ENCODE measurements at places on chromosomes 7 and 10.

DNA sequence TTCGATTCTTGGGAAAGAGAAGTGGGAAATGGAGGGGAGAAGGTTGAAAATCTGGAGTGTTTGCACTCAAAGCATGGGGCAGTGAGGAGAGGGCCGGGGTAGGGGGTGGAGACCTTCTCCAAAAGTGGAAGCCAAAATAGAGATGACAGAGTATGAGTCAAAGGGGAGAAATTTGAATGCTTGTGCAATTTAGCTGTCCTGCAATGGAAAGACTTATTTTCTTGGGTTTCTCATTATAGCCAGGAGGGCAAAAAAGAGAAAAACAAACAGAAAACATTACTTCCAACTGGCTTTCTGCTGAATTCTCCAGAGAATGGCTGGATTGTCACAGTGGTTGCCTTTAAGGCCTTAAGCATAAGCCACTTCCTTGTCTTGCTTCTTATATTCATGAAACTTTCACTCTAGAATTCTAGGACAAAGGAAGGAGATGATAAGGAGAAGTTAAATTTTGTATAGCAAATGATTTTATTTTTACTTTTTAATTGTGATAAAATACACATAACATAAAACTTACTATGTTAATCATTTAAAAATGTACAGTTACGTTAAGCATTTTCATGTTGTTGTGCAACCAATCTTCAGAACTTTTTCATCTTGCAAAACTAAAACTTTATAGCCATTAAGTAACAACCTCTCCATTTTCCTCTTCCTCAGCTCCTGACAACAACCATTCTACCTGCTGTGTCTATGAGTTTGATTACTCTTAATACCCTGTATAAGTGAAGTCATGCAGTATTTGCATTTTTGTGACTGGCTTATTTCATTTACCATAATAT, 100.2 kb downstream of the GPR85 start:
- no peak for DNase-seq

DNA sequence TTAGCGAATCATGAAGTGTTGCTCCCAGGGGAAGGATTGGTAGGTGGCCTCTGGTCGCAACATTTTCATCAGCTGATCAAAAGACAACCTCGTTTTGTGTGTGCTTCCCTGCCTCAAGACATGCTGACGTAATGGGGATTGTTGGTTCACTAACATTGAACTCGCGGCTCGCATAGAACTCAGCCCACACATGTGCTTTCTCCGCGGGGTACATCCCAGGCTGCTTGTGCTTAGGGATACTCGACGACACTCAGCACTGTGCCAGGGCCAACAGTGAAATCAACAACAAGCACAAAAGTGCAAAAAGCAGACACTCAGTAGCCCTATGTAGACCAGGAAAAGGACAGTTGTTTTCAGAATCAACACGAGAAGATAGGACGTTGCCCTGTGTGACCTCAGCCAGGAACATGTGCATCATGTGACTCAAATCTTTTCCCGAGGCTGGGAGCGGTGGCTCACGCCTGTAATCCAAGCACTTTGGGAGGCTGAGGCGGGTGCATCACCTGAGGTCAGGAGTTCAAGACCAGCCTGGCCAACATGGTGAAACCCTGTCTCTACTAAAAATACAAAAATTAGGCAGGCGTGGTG, 20.8 kb downstream of the WIPI2 start:
- no peak for DNase-seq

DNA sequence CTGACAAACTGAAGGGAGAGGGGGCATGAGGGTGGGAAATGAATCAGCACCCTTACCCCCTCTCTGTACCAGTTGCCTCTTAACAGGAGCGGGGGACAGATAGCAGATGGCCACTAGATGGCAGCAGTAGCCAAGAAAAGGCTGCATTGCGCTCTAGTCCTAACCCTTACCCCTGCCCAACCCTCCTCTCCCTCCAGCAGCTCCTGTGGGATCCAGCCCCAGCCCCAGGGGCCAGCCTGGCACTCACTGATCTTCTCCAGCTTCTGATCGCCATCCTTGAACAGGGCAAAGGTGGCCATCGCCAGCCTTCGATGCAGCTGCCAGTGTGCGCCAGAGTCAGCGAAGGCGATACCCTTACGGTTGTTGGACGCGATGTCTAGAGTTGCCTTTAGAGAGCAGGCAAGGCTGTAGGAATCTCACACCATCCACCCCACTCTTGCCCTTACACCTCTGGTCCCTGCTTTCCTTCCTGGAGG, 2.2 kb downstream of the CYP17A1 start:
- peak; percentile 82 for DNase-seq

DNA sequence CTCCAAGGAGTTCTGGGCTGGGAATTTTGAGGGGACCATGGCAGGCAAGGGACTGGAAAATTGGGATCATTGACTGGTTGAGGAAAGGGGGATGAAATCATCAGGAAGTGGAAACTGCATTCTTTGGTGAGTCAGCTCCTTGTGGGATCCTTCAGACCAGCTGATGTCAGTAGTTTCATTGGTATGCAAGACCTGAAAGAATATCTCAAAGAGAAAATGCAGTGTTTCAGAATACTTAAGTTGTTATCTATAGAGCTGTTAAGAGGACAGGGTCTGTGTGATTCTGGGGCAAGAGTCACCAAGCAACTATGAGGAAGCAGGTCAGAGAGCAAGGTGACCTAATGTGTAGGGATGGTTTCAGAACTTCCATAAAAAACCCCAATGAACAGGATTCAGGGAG, 595.9 kb upstream of the AUTS2 start:
- no peak for DNase-seq

GRCh38 chr7:27095897-27096767, at the start of gene HOXA1:
Gene HOXA1 (minus strand): TSS chr7:27096000. CDS start chr7:27095912, 88 bp downstream.
- DNase-seq, result peak; percentile 59

DNA sequence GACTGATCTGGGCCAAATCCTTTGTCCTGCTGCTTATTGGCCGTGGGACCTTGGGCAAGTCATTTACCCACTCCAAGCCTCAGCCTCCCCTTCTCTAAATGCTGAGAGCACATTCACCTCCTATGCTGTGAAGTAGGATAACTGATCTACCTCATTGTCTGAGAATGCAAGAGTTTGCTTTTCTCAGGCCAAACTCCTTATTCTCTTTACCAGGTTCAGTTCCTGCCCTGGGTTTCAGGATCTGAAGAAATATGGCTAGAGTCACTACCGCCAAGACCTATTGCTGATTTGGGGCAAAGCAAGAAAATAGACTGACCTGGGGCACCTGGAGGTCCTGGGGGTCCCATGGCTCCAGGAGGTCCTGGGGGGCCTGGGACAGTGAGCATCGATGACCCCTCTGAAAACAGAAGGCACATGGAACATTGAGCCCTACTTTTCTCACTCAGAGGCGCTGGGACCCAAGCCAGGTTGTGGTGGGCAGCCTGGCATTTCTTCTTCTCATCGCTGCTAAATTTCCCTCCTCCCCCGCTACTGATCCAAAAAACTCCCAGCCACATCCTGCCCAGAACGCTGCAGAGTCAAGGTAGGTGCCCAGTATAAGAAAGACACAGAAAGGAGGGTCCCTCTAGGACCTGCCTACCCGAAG, 42.4 kb downstream of the COL17A1 start:
- no peak for DNase-seq

Measured in stomach (tissue), 19 donors.